LHCN-M2 (cell line): ENCODE measurements at places on chromosomes 1 and 21. TPM values are rescaled to one million over a fixed set of nuclear protein-coding genes. Genes with fewer than 3 reads are reported as not detected.

DNA sequence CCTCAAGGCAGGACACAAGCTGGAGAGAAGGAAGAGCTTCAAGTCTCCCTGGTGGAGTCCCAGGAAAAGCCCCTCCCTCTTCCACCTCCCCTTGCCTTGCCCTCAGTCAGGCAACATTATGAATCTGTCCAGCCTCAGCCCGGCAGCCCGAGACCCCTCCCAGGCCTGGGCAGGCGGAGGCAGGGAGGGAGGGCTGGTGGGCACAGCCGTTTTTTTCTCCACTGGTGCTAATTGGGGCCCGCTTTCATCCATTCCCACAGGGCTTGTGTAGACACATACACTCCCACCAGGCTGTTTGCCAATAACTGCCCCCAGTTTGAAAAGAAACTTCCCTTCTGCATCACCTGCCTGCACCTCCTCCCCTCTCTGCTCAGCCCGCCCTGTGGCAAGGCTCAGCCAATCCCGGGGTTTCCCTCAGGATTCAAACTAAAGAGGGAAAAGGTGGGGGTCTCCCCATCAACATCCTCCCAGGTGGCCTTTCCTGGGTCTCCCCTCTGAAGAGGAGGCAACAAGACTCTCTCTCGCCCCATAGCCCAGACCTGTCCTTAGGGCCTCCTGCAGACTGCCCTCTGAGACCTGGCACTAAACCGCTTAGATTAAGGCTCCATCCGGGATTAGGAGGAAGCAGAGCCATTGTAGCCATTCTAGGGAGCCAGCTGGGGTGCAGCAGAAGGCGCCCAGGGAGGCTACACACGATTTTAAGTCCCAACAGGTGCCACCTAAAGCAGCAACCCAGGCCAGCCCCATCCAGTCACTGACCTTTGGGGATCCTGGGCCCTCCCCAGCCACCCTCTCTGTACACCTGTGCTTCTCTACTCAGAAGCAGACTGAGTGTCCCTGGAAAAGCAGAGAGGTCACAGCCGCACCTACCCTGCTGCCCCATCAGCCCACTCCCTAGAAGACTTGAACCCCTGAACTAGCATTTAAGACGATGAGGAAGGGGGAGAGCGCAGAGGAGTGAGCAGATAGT lies 3.5 kb downstream of the IGSF9 start:
- no peak for DNase-seq

GRCh38 chr1:207248544-207249198 lies 72.8 kb upstream of the CD55 start:
- no peak for DNase-seq

- DNase-seq: peak; percentile 74
Observed at GRCh38 chr1:226723657-226724532, 15.2 kb downstream of the ITPKB start.

- peak; percentile 71 for DNase-seq
Observed at GRCh38 chr1:28296401-28297261, 32.2 kb upstream of the MED18 start.

DNA sequence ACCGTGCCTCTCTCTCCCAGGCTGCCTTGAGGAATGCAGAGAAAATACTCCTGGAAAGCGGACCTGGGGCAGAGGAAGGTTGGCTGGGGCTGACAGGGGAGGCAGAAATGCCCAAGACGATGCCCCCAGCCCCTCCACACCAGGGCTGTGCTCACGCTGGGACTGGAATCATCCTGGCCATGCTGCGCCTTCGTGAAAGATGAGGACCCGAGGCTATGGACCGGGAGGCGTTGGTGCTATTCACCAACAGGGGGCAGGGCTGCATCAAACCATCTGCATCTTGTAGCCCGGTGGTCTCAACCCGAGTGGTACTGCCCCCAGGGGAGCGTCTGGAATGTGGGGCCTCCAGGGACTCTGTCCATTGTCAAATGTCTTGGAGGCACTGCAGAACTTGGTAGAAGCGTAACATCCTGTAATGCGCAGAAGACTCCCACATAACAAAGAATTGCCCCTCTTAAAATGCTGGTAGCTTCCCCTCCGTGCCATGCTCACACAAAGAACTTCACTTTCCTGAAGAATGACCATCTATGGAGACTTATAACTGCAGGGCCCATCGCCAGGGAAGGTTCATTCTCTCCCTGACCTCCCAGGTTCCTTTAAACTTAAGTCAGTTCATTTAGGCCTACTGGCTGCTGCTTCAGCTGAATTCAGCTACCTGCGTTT lies 251.2 kb downstream of the RRAGC start:
- peak; percentile 15 for DNase-seq

- DNase-seq: no peak
Observed at GRCh38 chr1:201015551-201016091, 7.9 kb downstream of the KIF21B start.

GRCh38 chr1:51115714-51116404 lies 13.8 kb downstream of the C1orf185 start:
- no peak for DNase-seq

DNA sequence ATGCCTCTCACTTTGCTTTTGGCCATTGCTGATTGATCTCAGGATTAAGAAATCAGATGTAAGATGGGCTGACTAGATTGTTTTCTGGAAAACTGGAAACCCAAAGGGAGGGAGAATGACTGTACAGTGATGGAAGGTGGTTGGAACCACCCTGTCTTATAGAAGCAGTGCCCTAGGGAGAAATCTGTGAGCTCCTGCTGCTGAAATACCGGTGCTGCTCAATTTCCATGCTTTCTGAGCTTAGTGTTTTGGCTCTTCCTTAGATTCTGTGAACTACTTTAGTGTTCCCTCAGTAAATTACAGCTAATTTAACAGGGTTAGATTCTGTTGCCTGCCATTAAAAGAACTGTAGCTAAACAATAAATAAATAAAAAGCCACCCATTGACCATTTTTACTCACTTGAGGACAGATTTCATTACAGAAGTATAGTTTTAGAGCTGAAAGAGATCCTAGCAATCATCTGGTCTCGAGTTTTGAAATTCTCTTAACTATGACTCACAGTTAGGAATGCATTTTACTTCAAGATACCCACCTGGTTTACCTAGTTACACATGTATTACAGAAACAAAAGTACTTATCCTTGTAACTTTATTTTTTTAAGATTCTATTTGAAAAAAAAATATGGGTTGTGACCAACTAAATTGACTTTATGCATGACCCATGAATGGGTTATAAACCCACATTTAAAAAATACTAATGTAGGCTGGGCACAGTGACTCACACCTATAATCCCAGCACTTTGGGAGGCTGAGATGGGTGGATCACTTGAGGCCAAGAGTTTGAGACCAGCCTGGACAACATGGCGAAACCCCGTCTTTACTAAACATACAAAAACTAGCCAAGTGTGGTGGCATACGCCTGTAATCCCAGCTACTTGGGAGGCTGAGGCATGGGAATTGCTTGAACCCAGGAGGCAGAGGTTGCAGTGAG lies 33.2 kb downstream of the CAMSAP2 start:
- no peak for DNase-seq

GRCh38 chr1:31801458-31801857 lies 14.4 kb downstream of the SPOCD1 start:
- DNase-seq: no peak

GRCh38 chr1:220556641-220557040 lies 28.7 kb downstream of the MARK1 start:
- no peak for DNase-seq

DNA sequence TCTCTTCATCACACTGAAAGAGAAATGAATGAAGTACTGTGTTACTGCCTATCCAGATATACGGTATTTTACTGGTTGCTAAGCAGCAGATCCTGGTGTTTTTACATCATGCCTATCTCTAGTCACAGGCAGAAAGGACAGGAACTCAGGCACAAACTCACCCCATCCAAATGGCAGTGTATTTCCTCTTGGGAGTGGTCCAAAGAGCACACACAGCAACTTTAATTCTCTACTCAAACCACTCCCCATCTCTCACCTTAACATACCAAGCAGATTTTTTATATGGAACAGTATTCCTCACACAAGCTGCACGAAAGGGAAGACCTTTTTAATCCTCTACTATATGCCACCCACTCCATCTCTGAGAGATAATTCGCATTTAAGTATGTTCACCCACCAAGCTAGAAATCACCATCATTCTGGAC lies 27.3 kb downstream of the EIF4G3 start:
- peak; percentile 61 for DNase-seq

- no peak for DNase-seq
Observed at GRCh38 chr1:168572633-168573032, 3.8 kb upstream of the XCL1 start.

- peak; percentile 41 for DNase-seq
Observed at GRCh38 chr1:43147625-43148327, 24.3 kb downstream of the EBNA1BP2 start.

DNA sequence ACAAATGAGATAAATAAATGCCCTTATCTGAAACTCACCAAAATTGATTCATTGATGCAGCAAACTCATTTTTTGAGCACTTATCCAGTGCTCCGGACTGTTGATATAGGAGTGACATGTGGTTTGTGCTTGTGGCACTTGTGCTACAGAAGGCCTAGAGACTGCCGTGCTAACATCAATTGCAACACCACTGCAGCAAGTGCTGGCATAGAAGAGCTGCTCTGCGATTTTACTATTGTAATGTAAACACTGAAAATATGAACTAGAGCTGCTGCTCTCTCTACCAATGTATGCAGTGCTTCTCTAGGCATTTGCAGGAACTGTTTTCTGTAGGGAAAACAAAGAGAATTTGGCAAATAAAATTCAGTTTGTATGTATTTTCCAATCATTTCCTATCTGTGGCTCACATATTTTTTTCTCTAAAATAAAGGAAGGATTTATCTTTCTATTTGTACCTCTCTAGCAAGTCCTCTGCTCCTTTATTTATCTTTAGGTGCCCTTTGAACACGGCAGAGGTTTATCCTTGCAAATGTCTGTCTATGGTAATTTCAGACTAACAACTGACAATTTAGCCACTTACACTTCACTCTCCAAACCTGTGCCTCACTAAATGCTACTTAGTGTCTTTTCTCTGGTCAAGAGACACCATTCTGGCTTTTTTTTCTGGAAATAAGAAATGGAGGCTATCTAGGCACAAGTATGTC lies 409.5 kb upstream of the ADGRL2 start:
- DNase-seq: no peak

- no peak for DNase-seq
Observed at GRCh38 chr1:90513956-90514355, 203.1 kb downstream of the BARHL2 start.

- no peak for DNase-seq
Observed at GRCh38 chr21:20739421-20739820, 258.8 kb upstream of the NCAM2 start.

DNA sequence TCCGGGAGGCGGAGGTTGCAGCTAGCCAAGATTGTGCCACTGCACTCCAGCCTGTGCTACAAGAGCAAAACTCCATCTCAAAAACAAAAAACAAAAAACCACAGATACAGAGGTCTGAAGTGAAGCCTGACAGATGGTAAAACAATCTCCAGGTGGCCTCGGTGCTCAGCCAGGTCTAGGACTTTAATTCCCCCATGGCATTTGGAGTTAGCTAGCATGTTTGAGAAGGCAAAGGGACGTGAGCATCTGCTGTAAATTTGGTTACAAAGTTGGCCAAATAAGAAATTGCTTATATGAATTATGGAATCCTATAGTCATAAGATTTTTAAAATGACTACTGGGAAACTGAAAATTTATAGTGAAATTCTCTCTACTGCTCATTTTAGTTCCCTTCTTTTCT lies 98.3 kb upstream of the FMN2 start:
- DNase-seq: no peak

- DNase-seq: no peak
Observed at GRCh38 chr1:908661-909060, 15.1 kb upstream of the SAMD11 start.

- no peak for DNase-seq
Observed at GRCh38 chr1:147897029-147897752, 5.4 kb upstream of the GJA8 start.

DNA sequence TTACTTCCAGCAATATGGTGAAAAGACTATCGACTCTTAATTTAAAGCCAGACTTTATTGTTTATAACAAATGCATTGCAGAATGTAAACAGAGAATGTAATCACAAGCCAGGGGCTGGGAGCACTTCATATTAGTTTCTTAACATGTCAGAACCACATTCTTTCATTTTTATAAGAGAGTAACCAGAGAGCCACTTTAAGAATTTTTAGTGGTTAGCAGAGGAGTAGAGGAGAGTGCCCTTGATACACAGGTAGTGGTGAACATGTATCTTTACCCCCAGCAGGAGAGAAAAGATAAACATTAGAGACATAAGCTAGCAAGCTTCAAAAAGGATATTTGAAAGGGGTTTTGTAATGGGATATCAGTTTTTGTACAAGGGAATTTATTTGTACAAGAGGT lies 11.1 kb downstream of the AMY2B start:
- DNase-seq: no peak

DNA sequence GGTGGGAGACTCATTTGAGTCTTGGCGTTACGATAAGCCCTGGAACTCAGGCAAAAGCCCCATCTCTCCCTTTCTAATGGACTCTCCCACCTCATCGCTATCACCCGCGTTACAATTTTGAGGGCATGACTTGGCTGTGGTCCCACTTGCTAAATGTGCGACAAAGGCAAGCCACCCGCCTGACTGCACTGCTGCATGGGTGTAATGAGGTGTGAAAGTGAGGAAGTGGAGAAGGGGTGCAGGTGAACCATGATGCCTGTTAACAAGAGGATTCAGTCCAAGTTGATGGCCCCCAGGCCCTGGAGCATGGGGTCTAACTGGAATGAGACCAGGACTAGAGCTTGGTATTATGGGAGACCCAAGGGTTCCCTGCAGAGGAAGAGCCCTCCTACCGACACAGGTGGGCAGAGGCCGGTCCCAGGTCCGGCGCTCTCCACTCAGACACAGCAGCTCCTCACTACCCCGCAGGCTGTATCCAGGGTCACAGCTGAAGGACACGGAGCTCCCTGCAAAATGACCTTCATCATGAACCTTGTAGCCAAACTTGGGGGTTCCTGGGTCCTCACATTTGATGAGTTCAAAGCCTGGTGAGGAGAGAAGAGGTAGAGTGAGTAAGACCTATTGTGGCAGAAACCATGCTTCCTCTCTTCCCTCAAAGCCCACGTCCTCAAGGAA lies 165.4 kb upstream of the HMGB4 start:
- DNase-seq: no peak

GRCh38 chr1:180837020-180837419 lies 75.7 kb upstream of the KIAA1614 start:
- no peak for DNase-seq

DNA sequence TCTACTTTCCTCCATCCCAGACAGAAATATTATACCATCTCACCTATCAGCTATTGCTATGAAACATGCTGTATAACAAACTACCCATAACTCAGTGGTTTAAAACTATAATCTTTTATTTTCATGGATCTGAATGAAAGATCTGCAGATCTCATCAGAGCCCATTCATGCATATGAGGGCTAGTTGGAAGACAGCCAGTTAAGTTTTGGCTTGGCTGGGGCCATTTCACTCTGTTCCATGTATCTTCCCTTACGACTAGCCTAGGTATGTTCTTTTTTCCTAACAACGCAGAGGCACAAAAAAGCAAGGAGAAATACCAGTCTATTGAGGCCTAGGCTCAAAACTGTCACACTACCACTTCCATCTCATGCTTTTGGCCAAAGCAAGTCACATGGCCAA lies 28.1 kb upstream of the RGS1 start:
- no peak for DNase-seq

Gene GART
- 131 and 156 TPM in 2 replicates for total RNA-seq

Gene FLG2
- total RNA-seq: not detected in 2 replicates

Gene MNDA
- total RNA-seq: not detected in 2 replicates

Gene PGLYRP3
- not detected in 2 replicates for total RNA-seq

Gene SHE
- total RNA-seq: not detected in 2 replicates

Gene USP1
- total RNA-seq: 49.2 and 54.9 TPM in 2 replicates

Gene DYNLT5
- 4.9 and 5.7 TPM in 2 replicates for total RNA-seq

Gene NPPB
- total RNA-seq: not detected in 2 replicates

Gene GPR37L1
- 0.06 TPM in 1 of 2 replicates, not detected in the other for total RNA-seq

Gene SCNM1
- total RNA-seq: 25.5 and 31.9 TPM in 2 replicates

Gene KIAA1614
- total RNA-seq: 5.9 and 7.1 TPM in 2 replicates

Gene MX2
- total RNA-seq: 0.26 and 0.69 TPM in 2 replicates

Gene LY9
- not detected in 2 replicates for total RNA-seq
